ENCODE measurements at places on chromosomes 4 and X.

DNA sequence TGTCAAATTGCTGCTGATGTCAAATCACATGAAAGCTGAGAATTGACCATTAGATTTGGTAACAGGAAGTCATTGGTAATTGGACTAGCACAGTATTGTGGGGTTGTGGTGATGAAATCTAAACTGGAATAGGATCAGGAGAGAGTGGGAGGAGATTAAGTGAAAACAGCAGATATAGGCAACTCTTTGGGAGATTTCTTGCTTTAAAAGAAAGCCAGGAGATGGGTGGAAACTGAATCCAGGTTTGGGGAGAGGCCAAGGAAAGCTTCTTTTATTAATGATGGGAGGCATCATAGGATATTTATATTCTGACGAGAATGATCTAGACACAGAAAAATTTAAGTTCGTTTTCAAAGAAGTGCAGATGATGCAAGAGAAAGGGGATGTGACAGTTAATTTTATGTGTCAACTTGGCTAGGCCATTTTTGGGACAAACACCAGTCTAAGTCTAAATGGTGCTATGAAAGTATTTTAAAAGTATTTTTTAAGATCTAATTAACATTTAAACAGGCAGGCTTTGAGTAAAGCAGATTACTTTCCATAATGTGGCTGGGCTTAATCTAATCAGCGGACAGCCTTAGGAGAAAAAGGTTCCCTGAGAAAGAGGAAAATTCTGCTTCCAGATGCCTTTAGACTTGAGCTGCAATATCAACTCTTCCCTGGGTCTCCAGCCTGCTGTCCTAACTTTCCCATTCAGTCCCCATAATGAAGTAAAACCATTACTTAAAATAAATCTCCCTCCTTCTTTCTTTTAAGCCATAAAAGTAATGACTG, 24.7 kb downstream of the SEC24D start:
- DNase-seq = no peak

- DNase-seq = no peak
These were observed 5.6 kb downstream of the TASL start for GRCh38 chrX:30572004-30572403.

- DNase-seq = no peak
These were observed 2.8 kb upstream of the LGI2 start for GRCh38 chr4:25033526-25033925.

- no peak for DNase-seq
These were observed 58.1 kb downstream of the ZFYVE28 start for GRCh38 chr4:2360396-2360730.

- DNase-seq = no peak
These were observed 224.8 kb downstream of the CFAP299 start for GRCh38 chr4:80560337-80560736.

DNA sequence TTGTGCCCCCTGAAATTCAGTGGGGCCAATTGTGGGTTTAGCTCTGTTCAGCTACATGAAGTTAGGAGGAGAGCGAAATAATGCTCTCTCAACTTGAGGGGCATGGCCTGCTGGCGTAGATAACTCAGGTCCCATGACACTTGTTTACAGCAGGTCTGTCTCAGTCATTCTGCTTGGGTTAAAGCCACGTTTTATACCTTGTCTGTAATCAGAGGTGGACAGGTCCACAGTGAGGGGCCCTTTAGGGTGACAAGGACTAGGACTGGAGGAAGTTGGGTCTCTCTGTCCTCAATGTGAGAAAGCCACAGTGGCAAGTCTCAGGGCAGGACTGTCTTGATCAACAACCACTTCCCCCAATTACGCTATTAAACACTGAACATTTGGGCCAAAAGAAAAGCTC, 49.0 kb downstream of the PDHA1 start:
- DNase-seq = no peak

- DNase-seq = no peak
These were observed 2.6 kb upstream of the ATP6AP2 start for GRCh38 chrX:40578039-40578695.

DNA sequence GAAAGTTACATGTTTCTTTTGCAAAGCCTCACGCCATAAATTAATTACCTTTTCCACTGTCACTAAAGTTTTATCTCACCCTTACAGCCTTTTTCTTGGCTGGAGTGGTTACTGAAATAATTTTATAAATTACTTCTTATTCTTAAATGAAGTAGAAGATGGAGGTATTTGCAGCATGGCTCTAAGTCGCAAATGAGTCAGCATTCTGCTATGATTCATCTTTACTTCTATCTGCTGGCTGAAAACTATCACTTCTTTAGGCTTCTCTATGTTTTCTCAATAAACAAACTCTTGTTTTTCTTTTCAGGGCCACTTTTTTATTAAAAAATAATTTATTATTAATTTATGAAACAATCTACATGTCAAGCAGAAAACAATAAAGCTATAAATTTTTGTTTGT, 210.2 kb upstream of the GYPA start:
- DNase-seq = no peak

DNA sequence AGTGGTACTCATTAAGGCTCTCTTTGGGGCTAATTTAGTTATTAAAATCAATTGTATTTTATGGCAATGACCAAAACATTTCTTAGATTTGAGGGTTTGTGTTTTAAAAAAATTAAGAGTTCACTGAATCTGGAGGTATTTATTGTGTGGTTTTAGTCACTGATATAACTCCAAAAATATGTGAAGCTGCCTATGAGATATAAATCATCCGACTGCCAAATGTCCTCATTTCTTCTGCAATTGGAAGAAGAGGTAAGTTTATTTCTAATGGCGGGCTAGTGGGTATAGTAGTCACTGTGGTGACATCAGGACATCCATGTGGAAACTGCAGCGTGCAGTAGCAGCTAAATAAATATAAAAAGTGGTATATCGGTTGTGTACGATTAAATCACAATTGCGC, 205.5 kb downstream of the MID1 start:
- no peak for DNase-seq

DNA sequence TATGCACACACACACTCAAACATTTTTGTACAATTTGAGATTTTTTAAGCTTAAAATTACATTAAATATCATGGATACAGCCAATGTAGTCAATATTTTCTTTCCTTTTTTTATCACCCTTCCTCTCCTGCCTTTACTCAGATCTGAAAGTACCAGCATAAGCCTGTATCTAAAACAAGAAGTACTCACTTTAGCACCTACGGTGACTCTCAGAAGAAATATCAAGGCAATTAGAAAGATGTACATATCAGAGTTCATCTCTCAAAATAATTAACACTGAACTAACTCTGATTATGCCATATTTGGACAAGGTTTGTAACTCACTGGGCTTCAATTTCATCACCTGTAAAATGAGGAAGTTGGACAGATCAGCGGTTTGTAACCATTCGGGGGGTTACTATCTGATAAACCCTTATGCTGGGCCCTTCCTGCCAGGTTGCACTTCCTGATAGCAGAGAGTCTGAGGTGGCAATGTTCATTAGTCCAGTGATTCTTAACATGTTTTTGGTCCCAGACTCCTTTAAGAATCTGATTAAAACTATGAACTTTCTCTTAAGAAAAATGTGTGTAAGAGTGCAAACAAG, 5.7 kb upstream of the GPR174 start:
- DNase-seq = no peak

- DNase-seq = no peak
These were observed 10.7 kb upstream of the PDHA1 start for GRCh38 chrX:19332983-19333382.

DNA sequence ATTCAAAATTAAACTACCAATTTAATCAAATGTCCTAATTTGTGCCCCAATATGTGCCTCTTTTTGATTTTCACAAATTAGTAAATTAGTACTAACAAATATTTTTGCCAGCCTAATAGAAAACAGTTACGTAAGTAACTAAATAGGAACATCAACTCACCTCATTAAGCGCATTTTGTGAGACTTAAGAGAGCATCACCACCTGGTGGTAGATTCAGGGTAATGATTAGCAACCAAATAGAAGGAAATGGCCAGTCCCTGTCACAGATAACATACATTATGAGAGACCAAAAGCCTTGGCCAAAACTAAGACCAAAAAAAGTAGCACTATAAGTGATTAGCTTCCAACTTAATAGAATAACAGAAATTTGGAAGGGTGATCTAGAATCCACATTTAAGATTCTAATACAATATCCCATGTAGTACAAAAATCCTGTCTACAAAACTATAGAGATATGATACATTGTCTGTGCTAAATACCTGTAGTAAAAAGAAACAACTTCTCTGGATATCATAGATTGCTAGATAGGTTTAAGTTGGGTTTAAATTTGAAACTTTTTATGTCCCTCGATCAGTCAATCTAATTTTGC, 46.7 kb downstream of the C4orf46 start:
- no peak for DNase-seq

DNA sequence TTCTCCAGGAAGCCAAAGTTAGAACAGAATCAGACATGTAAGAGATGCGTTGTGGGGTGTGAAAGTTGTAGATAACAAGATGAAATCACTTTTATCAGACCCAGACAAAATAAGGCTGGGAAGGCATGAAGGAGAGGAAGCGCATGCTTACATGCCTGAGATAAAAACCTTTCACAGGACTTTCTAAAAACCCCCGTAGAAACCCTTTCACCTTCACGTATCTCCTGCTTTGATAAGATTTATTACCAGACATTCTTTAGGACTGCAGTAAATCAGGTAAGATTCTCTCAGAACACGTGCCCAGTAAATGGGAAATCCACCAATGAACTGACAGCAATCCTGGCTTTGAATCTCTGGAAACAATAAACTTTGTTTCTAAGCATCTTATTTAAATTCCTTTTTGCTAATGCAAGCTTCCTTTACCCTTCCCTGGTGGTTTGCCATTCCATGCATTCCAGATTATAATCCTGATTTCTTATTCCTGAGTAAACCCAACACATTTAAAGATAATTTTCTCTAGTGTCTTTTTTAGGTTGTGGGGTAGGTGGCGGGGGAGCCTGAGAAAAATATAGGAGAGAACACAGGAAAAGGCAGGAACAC, 254.6 kb upstream of the LDB2 start:
- no peak for DNase-seq

GRCh38 chrX:124910611-124911010, 409.1 kb upstream of the TEX13C start:
- no peak for DNase-seq

GRCh38 chrX:821327-822107, 190.9 kb downstream of the SHOX start:
- no peak for DNase-seq

DNA sequence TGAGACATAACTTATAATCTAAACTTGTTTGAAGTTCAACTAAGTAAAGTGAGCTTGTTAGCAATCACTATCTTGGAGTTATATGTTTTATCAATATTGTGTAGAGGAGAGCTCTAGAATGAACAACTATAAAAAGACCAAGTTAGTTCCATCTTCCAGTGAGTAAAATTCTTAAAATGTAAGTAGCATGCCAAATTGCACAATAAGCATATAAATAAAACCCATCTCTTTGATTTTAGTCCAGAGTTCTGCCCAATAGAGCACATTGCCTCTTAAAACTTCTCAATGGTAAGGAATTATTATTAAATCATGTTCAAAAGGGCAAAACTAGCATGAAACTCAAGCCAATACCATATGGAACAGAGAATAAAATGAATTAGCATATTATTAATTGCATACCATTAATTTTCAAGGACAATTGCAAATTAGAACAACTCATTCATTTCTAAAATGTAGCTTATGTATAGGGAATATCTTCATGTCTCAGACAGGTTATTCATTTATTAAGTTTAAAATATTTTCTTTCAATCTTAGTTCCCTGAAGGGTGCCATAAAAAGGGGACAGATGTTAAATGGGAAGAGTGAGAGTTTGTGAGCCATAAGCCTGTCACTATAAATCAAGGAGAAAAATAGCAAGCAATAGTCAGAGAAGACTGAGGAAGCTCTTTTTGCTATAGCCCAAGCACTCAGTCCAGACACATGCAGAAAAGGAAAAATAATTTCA, 507.6 kb downstream of the CENPC start:
- no peak for DNase-seq

DNA sequence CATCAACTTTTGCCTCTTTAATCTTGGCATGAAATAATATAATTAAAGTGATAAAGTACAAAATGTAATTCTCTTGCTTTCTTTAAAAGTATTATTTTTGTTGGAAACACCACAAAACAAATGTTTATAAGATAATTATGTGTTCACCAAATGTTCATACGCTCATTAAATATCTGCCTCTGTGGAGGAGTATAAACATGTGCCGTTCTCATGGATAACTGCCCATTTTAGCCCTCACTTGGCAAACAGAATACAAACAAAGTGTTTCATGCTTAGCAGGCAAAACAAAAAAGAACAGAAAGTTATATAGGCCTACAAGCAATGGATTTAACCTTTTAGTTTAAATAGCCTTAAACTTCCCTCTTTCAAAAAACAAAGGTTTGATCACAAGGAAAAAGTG, 800.5 kb upstream of the DIAPH2 start:
- no peak for DNase-seq

- DNase-seq = no peak
These were observed 127.4 kb downstream of the LAS1L start for GRCh38 chrX:65407157-65407626.

GRCh38 chr4:128468123-128468989, 180.7 kb upstream of the PGRMC2 start:
- DNase-seq = no peak

DNA sequence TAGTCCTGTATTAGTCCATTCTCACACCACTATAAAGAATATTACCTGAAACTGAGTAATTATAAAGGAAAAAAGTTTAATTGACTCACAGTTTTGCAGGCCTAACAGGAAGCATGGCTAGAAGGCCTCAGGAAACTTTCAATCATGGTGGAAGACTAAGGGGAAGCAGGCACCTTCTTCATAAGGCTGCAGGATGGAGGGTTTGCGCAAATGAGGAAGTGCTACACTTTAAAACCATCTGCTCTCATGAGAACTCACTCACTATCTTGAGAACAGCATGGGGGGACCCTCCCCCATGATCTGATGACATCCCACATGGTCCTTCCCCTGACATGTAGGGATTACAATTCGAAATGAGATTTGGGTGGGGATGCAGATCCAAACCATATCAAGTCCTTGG, 12.1 kb upstream of the MAGEA11 start:
- no peak for DNase-seq

GRCh38 chrX:138020941-138021340, 455.0 kb downstream of the ZIC3 start:
- DNase-seq = no peak

- no peak for DNase-seq
These were observed 3.8 kb downstream of the ARHGAP10 start for GRCh38 chr4:147735413-147736301.

- no peak for DNase-seq
These were observed 22.3 kb upstream of the AASDH start for GRCh38 chr4:56409511-56410090.

DNA sequence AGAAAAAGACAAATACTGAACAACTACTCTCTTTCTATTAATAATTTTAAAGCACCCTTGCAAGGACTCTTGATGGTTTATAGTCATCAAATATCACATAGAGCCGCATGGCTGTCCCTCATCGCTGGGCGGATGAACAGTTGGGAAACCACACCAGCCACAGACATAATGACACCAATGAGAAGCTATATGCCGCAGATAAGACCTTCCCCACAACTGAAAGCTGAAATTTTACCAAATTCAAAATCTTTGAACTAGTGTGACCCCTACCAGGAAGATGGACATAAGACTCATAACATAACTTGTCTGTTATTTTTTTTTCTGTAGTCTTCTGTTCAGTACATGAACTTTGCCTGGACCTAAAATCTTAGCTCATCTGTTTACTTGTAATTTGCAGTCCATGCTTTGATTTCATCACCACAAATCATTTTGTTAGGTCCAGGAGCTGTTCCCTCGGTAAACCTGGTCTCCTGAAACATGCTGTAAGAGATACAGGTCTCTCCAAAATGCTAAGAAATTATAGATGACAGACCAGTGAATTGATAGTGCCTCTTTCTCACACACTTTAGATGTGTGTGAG, 157.3 kb upstream of the RAPGEF2 start:
- no peak for DNase-seq

Measured in stimulated activated naive CD4-positive, alpha-beta T cell treated with Interleukin-2 at 50 U/mL for 16 hours (primary cell).